Activated CD8-positive, alpha-beta memory T cell treated with anti-CD3 and anti-CD28 coated beads, Interleukin-2, amount 10 ng/mL, durations not matched to agents 7 days and 5 days (primary cell): ENCODE measurements at places on chromosomes 3 and 15. TPM values are rescaled to one million over a fixed set of nuclear protein-coding genes. Genes with fewer than 3 reads are reported as not detected.

GRCh38 chr3:64730681-64731080, 42.9 kb upstream of the ADAMTS9 start:
- no peak for DNase-seq

ZNF501 gene
- 2.5 TPM for total RNA-seq

NEK10 gene
- total RNA-seq, result 0.70 TPM

- no peak for DNase-seq
These were observed 32.7 kb upstream of the CSPG4 start for GRCh38 chr15:75745305-75745704.
